ENCODE measurements at places on chromosomes 16 and 17.

DNA sequence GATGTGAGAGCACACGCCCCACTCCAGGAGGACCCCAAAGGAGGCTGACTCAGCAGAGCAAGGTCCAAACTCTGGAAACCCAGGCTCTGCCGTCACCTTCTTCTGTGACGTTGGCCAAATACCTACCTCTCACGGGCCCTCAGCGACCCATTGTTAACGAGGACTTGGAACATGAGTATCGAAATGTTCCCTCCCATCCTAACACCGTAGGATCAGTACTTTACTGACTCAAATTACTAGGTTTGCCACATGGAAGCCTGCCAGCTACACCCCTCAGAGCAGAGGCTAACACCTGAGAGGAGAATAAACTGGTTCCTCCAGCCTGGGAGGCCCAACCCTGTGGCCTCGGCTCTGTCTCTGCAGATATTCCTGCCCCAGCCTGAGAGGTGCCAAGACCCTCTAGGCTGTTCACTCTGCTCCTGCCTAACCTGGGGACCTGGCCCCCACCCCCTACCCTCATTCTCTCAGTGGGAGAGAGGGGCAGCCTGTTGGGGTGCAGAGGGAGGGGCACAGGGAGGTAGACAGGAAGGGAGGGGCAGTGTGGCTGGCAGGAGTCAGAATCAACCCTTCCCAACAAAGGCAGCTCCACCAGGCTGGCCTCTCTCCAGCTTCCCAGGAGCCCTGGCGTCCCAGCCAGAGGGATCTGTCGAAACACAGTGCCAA is 4.4 kb downstream of the PITPNM3 start:
- no peak for DNase-seq

- DNase-seq: no peak
Measured at GRCh38 chr17:65017207-65017774, 39.2 kb downstream of the GNA13 start.

- DNase-seq: no peak
Measured at GRCh38 chr16:77662246-77662645, 60.1 kb upstream of the NUDT7 start.

DNA sequence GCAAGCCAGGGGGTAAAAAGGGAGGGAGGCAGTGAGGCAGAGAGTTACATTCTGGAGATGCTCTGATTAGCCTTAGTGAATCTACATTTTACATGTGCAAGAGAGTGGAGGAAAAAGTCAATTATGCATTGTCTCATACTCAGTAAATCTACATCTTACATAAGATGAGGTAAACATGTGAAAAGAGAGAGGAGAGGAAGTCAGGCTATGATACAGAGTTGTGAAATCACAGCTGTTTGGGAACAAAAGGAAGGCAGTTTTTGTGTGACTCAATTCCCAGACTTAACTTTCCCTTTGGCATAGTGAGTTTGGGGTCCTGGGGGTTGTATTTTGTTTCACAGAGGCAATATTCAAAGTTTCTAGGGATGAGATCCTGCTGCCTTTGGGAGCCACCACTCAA is 67.8 kb downstream of the GP2 start:
- DNase-seq: no peak

- DNase-seq: no peak
Measured at GRCh38 chr17:42253578-42253977, 22.6 kb downstream of the STAT5B start.

DNA sequence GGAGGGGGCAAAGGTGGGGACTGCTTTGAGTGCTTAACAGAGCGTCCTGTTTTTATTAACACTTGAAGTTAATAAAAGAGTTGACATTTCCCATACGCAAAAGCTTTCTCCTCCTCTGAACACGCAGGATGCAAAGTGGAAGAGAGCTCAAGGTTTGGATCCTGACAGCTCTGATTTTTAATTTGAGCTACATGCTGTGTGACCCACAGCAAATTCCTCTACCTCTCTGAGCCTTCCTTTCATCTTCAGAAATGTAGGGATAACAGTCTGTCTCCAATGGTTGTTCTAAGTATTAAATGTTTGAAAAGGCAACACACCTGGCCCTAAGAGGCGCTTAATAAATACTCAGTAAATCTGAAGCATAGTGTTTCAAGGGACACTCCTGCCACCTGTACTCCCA is 93.0 kb downstream of the CDYL2 start:
- DNase-seq: no peak

Data from nephron progenitor cell (in vitro differentiated cells).